ENCODE measurements at places on chromosomes 6 and 20.

- no peak for DNase-seq
Observed at GRCh38 chr6:117733341-117733740, 58.1 kb downstream of the NUS1 start.

- DNase-seq: no peak
Observed at GRCh38 chr20:58579069-58579818, 64.0 kb upstream of the APCDD1L start.

DNA sequence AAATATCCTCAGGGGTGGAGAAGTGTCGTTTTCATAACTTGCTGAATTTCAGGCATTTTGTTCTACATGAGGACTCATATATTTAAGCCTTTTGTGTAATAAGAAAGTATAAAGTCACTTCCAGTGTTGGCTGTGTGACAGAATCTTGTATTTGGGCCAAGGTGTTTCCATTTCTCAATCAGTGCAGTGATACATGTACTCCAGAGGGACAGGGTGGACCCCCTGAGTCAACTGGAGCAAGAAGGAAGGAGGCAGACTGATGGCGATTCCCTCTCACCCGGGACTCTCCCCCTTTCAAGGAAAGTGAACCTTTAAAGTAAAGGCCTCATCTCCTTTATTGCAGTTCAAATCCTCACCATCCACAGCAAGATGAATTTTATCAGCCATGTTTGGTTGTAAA, 20.3 kb upstream of the MAPK13 start:
- DNase-seq: no peak

- no peak for DNase-seq
Observed at GRCh38 chr20:63508072-63508768, 9.3 kb upstream of the EEF1A2 start.

DNA sequence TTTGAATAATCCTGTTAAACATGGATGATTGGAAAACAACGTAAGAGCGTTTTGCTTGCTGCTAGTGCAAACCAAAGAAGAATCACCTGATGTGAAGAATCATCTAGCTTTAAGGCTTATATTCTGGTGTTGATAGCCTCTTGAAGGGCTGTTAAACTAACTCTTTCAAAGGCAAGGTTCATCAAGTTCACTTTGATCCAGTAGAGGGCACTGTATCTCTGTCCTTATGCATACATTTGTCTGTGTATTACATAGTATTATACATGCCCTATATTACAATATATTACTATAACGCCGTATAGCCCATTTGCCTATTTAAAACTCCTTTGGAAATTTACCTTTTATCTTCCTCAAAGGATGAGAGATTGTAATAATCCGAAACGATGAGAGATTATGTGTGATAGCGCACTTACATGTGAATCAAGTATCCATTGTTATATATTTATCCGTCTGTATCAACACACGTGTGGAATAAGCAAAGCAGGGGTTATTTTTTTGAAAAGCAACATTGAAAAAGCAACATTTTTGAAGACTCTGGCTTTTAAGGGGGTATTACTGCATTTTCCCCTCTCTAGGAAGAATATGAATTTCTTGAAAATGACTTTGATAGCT, 50.8 kb upstream of the NRN1 start:
- DNase-seq: peak; percentile 53

DNA sequence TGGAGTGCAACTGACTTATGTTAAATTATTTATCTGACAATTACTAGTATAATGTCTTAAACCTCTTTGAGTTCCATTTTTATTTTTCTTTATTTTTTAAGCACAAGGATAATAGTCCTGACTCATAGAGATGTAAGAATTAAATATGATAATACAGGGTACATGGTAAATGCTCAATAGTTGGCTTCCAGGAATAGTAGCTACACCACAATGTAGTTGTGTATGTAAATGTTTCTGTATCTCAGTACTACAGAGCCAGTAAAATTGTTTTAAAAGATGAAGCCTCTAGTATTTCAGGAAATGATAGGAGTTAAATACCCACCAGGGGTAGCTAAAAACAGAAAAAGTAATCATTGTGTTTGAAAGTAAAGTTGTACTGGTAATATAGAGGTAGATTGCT, 487.4 kb upstream of the IRAK1BP1 start:
- DNase-seq: no peak

DNA sequence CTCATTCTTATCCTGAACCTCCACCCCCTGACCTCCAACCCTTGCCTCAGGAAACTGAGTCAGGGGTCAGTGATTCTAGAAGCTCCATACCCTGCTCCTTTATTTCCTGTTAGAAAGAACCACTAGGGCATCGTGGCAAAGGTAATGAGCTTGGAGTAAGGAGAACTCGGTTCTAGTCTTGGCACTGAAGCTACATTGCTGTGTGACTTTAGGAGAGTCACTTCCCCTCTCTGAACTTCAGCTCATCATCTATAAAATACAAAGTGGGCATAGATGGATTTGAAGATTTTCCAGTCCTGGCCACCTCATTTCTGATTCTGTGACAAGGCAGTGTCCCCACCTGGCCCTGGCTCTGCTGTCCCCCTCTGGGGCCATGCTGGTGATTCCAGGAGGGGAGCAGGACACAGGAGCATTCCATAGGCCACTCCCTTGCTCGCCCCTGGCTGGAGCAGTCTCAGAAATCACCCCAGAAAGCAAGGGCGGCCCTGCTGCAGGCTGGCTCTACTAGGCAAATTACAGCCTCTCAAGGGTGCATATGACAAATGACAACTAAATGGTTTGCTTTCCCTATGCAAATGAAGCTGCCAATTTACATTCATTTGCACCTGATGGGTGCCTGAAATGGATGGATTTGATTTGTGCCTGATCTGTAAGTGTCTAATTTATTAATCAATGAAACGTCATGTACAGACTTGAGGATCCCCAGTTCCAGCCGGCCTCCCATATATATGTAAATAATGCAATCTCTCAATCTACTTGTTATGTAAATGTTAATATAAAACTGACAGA, 62.2 kb downstream of the LRFN2 start:
- DNase-seq: no peak

DNA sequence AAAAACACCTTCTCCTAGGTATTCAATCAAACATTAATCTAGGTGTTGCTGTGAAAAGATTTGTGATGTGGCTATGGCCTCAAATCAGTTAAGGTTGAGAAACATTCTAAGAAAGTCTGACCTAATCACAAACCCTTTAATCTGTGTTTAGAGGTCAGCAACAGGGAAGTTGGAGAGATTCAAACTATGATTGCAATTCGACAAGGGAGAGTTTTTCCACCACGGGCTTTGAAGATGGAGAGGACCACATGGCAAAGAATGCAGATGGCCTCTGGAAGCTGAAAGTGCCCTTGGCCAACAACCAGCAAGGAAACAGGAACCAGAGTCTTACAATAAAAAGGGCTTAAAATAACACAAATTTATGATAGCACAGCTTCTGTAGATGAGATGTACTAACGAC, 29.6 kb upstream of the LGSN start:
- DNase-seq: no peak

- DNase-seq: no peak
Observed at GRCh38 chr6:158988477-158988876, 11.5 kb downstream of the RSPH3 start.

DNA sequence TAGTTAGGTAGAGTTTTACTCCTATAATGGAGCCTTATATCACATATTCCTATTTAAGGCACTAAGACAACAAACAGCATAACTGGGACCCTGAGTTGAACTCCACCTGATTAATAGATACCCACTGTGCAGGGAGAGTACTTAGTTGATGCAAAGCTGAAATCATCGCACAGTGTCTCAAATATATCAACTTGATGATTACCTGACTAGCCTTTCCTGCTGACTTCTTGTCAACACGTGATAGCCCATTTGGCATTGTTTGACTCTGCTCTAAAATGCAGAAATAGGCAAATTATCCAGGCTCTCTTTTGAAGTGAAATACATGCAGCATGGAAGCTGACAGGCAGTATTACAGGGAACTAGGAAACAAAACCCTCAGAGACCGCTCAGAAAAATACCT, 154.6 kb upstream of the HDAC2 start:
- DNase-seq: no peak

GRCh38 chr6:26092443-26092842, 5.2 kb downstream of the HFE start:
- no peak for DNase-seq

DNA sequence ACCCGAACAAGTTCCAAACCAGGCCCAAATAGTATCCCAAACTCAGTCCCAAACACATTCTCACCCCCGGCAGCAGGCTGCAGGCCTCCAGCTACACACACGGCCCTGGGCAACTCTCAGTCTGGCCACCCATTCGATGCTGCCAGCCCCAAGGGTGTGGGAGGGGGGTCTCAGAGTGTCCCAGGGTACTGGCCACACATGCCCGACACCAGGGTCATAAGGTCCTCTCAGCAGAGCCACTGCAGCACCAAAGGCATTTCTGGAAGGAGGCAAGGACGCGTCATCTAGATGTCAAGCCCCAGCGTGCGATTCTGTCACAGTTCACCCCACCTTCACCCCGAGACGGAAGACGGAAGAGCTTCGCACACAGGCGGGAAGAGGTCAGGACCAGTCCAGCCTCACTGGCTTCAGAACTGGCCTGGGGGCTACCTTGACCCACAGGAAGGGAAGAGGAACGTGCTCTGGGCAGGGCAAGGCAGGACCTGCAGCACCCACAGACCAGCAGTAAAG, 9.5 kb downstream of the MYL9 start:
- DNase-seq: no peak

DNA sequence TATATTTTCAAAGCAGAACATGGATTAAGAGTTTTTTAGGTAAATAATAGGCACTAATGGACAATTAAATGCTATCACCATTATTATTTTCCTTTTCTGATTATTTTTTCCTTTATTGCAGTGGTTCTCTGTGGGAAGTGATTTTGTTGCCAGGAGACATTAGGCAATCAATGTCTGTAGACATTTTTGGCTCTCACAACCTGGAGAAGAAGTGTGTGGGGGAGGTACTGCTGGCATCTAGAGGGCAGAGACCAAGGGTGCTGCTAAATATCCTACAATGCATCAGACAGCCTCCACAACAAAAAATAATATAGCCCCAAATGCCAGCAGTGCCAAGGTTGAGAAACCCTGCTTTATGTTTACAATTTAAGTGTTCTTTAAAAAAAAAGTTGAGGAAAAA, 8.3 kb downstream of the IFNGR1 start:
- DNase-seq: peak; percentile 57

GRCh38 chr6:33761922-33762629, 15.4 kb upstream of the IP6K3 start:
- DNase-seq: peak; percentile 53

DNA sequence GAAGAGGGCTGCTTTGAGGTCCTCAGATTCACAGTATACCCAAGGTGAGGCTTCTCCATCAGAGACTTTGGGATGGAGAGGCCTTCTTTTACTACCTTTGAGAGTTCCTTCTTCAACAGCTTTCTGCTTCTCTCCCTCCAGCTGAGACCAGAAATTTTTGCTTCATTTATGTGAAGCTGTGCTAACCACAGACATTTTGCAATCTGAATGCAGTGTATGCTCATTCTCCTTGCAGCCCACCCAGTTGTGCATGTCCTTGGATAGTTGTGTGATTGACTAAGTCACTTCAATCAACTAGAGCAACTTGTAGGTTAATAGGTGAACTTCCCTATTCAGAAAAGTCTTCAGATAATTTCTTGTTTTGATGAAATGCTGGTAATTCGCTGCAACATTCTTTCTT, 20.1 kb downstream of the DCBLD1 start:
- DNase-seq: peak; percentile 45

DNA sequence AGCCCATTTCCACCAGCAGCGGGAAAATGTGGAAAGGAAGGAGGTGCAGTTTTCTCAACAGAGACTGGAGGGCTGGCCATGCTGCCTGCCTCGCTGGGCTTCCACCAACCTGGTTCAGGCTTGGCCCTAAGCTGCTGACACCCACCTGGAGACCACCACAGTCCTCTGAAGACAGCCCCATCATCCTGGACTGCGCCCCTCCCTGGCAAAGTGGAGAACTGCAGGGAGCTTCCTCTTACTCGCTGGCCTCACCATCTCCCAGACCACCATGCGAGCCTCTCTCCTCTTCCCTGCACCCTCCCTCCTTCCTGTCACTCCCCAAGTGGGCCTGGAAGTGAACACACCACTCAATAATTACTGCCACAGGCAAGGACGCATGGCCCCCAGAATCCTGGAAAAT, 71.5 kb downstream of the PSMG4 start:
- DNase-seq: no peak

GRCh38 chr6:21828704-21829103, 235.2 kb downstream of the SOX4 start:
- no peak for DNase-seq

- DNase-seq: no peak
Observed at GRCh38 chr6:176766-177165, 115.5 kb upstream of the DUSP22 start.

DNA sequence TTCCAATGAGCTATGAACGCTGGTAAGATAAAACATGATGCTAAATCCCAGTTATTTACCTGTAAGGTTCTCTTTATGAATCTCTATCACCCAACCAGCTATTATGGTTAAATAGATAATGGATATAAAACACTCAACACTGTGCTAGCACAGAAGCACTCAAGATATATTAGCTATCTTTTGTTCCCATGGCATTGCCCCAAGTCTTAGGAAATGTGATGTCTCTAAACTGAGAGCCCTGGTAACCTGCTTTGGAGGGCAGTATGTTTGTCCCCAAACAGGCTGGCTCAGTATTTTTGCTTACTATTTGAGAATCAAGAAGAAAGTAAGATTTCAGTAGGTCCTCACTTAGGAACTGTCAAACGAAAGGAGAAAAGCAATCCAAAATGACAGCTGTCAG, 90.5 kb downstream of the BTBD9 start:
- no peak for DNase-seq

DNA sequence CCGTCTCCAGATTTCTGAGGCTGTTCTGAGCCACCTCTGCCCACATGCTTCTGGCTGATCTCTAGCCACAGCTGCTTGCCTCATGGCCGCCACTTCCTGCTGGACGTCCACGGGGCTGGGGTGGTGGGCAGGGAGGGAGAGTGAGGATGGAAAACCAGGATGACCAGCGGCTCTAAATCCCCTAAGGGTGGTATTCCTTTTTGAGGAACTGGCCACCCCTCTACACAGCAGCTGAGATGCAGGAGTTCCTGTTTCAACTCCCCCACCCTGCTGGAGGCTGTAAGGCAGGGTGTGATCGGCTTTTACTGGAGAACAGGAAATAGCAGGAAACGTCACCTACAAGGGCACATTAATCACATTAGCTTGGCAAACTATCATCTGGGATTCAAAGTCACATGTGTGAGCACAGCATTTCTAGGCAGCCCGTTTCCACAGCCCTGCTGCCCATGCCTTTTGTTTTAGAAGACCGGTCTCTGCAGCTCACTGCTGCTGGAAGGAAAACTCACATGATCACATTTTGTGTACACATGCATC, 181.6 kb upstream of the ECI2 start:
- peak; percentile 94 for DNase-seq

DNA sequence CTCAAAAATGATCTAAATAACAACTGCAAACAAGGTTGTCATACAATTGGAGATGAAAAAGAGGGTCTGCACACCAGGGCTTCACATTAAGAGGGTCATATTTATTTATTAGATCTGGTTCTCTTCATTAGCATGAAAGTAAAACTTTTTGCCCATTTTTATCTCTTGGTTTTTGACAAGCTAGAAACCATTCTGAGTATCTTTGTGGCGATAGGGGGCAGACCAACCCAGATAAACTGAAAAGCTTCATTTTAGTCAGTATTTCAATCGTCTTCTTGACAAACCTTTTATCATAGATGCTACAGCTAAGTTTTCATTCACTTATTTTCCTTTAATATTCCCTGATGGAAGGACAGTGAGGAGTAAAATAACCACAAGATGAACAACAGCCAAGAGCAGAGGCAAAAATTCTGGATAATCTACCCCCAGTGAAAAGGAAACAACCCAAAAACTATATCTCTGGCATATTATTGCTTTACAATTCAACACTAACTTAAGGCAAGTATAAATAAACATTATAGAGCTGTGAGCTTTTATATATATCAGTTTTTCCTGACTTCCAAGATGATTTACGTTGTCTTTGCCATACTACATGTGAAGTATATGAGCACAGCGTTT, 45.2 kb downstream of the THEMIS start:
- peak; percentile 33 for DNase-seq

Measured in AG10803 (cell line).